ENCODE measurements at places on chromosomes 6 and 20. TPM values are rescaled to one million over a fixed set of nuclear protein-coding genes. Genes with fewer than 3 reads are reported as not detected.

Gene C6orf163
- total RNA-seq: 1.4 TPM

Gene MAK
- 0.32 TPM for total RNA-seq

Gene GSTA2
- total RNA-seq: not detected

DNA sequence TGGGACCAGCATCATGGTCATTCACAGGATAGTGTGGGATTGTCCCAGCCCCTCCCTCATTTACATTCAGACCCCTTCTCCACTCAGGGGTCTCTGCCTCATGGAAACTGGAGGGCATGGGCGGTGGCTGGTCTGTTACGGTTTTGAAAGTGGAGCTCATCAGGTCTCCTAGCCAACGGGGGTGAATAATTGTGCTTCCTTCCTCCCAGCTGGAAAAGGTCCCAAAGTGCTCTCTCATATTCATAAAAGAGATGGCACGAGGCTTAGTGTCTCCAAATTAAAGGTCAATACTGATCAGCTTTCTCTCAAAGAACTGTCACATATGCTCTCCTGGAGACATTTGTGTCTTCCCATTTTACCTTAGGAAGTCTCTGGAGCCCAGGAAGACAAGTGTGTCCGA lies 19.9 kb downstream of the JARID2 start:
- DNase-seq: no peak

- no peak for DNase-seq
Observed at GRCh38 chr6:77740380-77740779, 87.5 kb downstream of the MEI4 start.

Gene OXT
- total RNA-seq: not detected

Gene ULBP3
- 0.77 TPM for total RNA-seq

Gene OR12D3
- total RNA-seq: not detected

Gene SLC22A2
- not detected for total RNA-seq

Gene HLA-DMA
- total RNA-seq: 16.2 TPM

DNA sequence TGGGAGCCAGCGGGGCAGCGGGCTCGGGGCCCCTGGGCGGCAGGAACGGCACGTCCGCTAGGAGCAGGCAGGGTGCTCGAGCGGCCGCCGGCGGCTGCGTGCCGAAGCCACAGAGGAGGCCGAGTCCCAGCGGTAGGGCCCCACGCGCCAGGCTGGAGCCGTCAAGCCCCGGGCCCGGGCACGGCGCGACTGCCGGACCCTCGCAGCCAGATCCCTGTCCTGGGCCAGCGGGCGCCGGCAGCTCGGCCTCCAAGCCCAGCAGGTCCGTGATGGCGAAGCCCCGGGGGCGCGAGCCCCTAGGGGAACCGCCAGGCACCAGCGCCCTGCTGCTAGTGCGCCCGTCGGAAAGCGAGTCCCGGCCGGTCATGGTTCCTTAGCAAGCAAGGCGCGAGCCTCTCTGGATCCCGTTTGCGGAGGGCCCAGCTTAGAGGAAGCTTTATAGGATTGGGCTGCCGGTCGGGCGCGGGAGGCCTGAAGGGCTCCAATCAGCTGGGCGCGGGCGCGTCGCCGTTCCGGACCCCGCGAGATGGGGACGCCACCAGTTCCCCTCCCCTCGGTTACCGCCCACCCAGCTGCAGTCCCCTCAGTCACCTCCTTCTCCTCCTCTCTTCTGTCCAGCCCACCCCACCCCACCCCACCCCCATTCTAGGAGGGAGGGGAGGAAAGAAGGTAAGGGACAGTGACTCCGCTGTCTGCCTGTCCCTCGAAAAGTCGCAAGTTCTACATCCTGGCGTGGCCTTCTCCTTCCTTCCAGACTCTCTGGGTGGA lies at the start of gene VSX1:
VSX1 (minus strand) TSS at position 412 of the 768 bp plus-strand sequence; CDS start at position 367, 45 bp downstream.
- DNase-seq: no peak

Gene DSP
- total RNA-seq: 0.07 TPM

- DNase-seq: no peak
Observed at GRCh38 chr6:16058929-16059345, 69.9 kb upstream of the MYLIP start.

DNA sequence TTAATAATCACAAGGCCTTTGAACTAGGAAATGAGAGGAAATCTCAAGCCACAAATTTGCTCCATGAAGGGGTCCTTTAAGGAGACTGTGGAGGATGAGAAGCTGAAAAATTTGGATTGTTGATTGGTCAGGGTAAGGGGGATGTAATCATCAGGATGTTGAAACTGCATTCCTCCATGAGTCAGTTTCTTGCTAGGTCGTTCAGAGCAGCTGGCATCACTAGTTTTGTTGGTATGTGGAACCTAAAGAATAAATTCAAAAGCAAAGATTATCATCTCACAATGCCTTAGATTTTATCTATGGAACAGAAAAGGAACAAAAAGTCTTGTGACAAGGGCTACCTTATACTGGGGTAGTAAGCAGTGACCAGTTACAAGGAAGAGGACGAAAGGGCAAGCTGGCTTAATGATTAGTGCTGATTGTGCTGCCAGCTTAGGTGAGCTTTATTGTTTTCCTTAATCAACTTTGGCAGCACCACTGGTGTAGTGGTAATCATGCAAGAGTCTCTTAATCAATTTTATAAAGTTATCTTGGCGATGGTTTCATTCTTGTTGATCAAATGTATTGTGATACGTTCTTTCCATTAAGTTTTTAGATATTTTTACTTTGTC lies 36.6 kb downstream of the CRISP2 start:
- no peak for DNase-seq

GRCh38 chr6:109706513-109706912 lies 15.4 kb downstream of the FIG4 start:
- no peak for DNase-seq

DNA sequence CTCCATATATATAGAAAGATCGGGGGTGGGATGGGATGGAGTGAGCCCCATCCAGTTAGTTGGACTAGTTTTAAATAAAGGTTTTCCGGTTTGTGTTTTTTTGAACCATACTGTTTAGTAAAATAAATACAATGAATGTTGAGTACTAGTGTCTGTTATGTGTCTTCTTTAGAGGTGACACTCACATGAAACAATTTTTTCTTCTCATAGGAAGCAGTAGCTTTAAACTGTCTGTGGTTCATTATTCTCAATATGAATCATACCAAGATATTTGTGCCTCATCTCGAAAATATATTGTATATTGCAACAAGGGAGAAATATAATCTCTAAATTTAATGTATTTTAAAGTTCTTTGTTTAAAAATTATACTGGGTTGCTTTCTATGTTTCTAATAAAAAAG lies 33.4 kb downstream of the HSF2 start:
- no peak for DNase-seq

Gene ABHD16B
- total RNA-seq: not detected

- no peak for DNase-seq
Observed at GRCh38 chr6:106199998-106200397, 113.9 kb downstream of the PRDM1 start.

GRCh38 chr20:24694157-24694726 lies 224.8 kb downstream of the SYNDIG1 start:
- DNase-seq: no peak

Gene SEMG1
- total RNA-seq: not detected

- peak; percentile 70 for DNase-seq
Observed at GRCh38 chr6:111984081-111984480, 69.8 kb upstream of the CCN6 start.

- DNase-seq: no peak
Observed at GRCh38 chr20:48787861-48788375, 39.9 kb downstream of the PREX1 start.

GRCh38 chr20:53028337-53029007 lies 56.3 kb downstream of the TSHZ2 start:
- DNase-seq: no peak

DNA sequence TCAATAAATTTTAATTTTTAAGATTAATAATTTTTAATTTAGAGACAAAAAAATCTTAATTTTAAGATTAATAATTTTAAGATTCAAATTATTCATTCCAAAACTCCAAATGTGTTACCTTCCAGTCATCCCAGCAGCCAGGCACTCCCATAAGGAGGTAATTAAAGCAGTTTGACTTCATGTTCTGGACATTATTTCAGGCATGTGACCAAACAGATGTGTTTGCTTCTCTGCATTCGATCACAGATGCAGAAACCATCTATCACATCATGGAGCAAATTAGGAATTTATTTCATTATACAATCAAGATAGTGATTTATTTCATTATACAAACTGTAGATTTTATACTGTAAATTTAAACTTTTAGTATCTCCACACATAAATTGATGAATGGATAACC lies 150.3 kb downstream of the AKAP7 start:
- DNase-seq: no peak

Gene MEP1A
- total RNA-seq: not detected

DNA sequence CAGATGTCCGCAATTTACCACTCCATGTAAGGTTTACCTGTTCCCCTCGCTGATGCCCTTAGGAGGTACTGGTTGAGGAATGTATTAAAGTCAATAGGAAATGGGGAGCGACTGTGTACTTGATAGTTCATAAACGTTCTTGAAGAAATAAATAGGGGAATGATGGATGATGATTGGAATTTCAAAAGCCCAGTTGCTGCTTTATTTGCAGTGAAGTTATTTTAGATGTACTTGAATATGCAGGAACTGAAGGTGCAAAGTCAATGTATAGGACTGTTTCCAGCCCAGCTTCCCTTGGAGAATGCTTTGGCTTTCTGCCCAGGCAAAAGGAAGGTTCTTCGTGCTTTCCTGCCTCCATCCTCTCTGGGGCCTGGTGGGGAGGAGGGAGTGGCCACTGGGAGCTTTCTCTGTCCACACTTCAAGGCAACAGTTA lies 19.8 kb downstream of the ADGRF5 start:
- DNase-seq: no peak

Data from activated CD8-positive, alpha-beta T cell treated with anti-CD3 and anti-CD28 coated beads for 36 hours (primary cell).